DMS79 (cell line): ENCODE measurements at places on chromosomes 5 and 9.

DNA sequence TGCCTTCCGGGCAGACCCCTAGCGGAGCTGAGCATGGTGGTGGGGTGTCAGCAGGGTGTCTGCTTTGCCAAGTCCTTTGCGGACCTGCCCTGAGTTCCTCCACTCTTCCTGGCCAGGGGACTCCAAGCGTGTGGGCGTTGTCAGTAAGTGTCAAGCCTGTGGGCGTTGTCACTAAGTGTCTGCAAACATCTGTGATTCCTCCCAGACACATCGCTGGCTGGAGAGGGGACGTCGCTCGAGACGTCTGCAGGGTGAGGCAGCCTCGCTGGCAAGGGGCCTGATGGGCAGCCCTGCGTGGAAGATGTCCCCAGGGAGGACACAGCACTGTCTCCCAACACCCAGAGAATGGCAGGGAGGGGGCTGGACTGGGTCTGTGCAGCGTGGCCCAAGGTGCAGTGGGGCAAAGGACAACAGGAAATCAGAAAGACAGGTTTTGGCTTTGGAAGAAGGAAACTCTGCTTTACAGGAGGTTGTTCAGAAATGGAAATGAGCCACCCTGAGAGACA, 28.8 kb downstream of the ADAMTSL2 start:
- DNase-seq: no peak

DNA sequence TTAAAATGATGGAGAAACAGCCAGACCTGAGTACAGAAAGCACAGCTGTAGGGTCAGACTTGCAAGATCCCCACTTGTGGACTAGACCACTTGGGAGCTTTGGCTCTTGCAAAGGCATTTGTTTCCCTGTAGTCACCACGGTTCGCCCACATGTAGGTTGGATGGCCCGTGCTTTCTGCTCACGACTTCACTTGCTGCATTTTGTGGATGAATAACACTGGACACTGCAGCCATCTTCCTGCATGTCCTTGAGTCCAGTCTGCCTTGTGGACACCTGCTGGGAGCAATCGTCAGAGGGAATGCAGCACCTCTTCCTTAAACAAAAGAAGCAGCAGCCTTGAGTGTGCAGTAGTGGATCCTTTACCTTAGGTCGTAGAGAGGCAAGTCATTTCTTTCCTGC, 372.9 kb upstream of the IRX2 start:
- DNase-seq: no peak

- no peak for DNase-seq
Measured at GRCh38 chr5:134579284-134579771, 53.3 kb downstream of the SAR1B start.

DNA sequence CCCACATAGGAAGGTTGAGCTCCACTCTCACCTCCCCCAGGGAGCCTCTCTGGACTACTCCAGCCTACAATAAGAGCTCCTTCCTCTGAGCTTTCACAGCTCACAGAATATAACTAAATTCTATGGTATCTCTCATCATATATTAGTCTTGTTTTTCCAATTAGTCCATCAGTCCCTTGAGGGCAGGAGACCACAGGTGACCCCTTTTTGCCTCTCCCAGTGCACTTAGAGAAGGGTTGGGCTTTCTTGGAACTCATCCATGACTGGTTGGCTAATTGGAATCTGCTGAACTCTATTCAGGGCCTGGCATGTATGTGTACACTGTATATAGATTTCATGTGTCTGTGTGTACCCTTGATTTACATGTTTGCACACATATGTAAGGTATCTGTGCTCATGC, 50.4 kb upstream of the ARAP3 start:
- peak; percentile 33 for DNase-seq

- DNase-seq: no peak
Measured at GRCh38 chr9:101512116-101512515, 21.5 kb upstream of the RNF20 start.

DNA sequence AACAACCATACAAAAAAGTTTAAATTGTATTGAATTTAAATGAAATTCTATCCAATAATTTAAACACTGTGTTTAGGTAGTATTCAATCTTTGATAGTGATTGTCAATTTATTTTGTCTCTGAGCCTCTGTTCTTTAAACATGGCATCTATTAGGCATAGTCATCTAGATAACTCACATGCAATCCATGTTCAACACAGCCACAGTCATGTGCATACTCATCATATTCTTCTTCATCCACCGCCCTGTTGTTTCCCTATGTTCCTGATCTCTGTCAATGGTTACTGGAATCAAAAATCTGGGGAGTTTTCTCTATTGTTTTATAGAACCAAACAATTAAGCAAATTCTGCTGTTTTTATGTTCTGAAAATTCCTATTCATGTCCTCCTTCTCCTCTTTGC, 521.1 kb upstream of the DAB2 start:
- DNase-seq: no peak

- no peak for DNase-seq
Measured at GRCh38 chr9:18331808-18332209, 142.1 kb upstream of the ADAMTSL1 start.

- DNase-seq: no peak
Measured at GRCh38 chr5:136021016-136021405, 7.8 kb upstream of the TGFBI start.

DNA sequence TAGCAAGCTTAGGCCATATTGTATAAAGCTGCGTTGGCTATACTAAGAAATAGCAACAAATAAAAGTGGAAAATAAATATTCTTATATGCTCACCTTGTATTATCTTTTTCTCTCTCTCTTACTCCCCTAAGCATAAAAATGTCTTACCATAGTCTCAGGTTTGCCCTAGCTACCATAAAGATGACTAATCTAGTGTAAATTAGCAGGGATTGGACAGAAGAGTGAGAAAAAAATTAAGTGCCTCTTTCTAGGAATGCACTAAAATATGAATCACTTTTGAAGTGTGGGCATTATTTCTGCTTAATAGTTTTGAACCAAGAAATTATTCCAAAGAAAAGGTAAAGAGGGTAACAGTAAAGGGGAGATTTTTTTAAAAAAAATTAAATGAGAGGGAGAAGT, 201.3 kb downstream of the HINT1 start:
- no peak for DNase-seq

- no peak for DNase-seq
Measured at GRCh38 chr9:72356041-72356582, 8.9 kb downstream of the ZFAND5 start.

DNA sequence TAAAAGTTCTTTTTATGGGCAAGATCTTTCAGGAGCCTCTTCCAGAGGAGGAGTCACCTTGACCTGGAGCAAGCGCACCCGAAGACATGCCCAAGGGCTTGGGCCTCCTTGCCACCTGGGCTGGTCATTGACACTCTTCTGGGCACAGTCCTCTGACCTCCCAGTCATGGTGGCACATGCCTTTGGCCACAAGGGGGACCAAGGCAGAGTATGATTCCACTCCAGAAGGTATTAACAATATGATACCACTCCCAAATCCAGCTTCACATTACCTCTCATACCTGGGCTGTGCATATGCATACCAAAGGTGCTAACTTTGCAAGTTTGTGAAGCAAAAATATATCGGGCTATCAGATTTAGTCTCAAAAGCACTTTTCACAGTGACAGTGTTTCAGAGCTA, 84.6 kb downstream of the MAST4 start:
- DNase-seq: no peak

GRCh38 chr5:53008751-53009150, 19.6 kb downstream of the ITGA2 start:
- no peak for DNase-seq

DNA sequence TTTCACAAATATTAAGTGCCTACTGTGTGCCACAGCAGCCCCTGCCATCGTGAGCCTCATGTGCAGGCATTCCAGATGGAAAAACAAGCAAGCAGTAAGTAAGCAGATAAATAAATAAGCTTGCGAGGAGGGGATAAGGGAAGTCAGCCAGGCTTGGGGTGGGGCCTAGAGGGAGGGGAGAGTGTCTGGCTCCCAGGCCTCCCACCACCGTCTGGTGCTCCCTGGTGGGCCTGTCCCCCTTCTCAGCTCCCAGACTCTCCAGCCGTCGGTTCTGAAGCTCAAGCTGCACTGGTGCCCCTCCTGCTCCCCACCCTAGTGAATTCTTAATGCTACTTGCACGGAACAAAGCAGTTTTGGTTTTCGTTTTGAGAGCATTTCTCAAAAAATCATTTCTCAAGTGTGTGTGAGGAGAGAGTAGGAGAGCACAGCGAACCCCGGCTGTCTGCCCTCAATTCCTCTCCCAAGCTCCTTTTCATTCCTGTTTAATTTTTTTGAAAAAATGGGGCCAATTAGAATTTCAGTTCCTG, 6.6 kb upstream of the IER5L start:
- no peak for DNase-seq

- DNase-seq: no peak
Measured at GRCh38 chr9:74036549-74037231, 460.4 kb upstream of the RORB start.

DNA sequence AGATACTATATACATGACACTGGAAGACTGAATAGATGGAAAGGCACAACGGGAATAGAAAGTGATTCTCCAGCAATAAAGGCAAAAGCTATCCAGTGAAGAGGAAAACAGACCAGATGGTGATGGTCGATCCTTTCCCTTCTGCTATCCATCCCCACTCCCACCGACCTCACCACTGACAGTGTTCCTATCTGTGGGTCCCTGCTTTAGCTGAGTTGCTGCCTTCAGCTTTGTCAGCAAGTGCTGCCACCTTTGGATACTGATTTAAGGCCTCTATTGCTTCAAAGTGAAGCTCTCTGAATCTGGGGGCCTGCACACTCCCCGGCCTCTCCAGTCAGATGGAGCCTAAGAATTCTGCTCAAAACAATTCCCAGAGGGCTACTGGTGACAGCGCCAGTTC, 32.3 kb downstream of the EPB41L4A start:
- no peak for DNase-seq

GRCh38 chr9:27331393-27331792, 34.4 kb upstream of the EQTN start:
- no peak for DNase-seq
